ENCODE measurements at places on chromosomes 4 and X. TPM values are rescaled to one million over a fixed set of nuclear protein-coding genes. Genes with fewer than 3 reads are reported as not detected.

DCAF12L1 gene
- total RNA-seq, result not detected

DNA sequence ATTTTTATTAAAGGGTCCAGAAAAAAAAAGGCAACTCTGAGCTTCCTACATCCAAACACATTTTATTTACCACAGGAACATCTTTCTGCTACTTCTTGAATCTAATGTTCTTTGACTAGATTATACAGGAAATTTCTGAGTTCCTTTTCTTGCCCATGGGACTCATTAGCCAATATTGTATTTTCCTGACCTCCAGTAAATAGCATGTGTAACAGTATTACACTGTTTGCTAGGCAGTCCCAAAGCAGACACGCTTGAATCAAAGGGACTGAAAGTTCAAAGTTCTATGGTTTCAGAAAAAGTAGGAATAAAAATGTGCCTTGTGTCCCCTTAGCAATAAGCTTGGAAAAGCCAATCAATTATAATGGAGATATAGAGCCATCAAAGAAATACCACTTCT lies 57.4 kb downstream of the MOSPD2 start:
- no peaks in the 10 kb centered on the region for H3K36me3 ChIP-seq
- no peak for DNase-seq
- H3K4me3 ChIP-seq, result no peak overlapping the region
- peaks cover 2% of the 10 kb centered on the region for H3K27me3 ChIP-seq

DNA sequence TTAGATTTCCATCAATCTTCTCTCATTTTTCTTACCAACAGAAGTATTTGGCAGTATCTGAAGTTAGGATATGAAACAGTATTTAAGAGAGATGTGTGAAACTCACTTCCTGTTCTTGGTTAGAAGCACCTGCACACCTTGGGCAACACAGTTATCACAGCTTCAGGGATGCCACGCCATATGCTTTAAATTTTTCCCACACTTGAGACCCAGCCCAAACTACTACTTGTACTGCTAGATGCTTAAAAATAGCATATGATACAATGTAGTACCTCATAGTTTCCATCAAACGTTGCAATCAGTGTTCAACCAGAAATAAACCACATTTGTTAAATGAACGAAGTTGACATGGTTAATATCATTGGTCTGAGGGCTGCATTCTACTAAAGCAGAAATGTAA lies 725.1 kb upstream of the FRG1 start:
- H3K27me3 ChIP-seq, result no peaks in the 10 kb centered on the region
- no peak overlapping the region for H3K4me3 ChIP-seq
- no peak overlapping the region for H3K27ac ChIP-seq
- peaks cover 4% of the 10 kb centered on the region for H3K36me3 ChIP-seq
- H3K4me1 ChIP-seq, result no peaks in the 10 kb centered on the region
- DNase-seq, result no peak

DNA sequence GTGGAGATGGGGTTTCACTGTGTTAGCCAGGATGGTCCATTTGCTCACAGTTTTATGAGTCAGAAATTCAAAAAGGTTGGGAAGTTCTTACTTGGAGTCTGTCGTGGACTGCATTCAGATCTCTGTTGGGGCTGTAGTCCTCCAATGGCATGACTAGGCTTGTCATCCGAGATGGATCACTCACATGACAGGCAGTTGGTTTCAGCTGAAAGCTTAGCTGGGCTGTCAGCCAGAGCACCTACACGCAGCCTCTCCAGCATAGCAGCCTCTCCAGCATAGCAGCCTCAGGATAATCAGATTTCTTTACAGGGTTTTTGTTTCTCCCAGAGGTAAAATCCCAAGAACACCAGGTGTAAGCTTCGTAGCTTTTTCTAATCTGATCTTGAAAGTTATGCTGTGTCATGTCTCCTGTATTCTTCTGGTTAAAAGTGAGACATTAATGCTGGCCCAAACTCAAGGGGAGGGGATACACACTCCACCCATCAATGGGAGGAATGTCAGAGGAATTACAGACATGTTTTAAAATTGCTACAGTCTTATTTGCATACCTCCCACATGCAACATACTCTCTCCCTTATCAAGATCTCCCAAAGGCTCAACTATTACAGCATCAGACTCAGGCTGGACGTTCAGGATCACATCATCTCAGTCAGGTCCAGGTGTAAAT lies 31.6 kb upstream of the SOD3 start:
- no peak for DNase-seq
- H3K27me3 ChIP-seq, result peaks cover 2% of the 10 kb centered on the region
- no peaks in the 10 kb centered on the region for H3K36me3 ChIP-seq
- no peaks in the 10 kb centered on the region for H3K4me1 ChIP-seq
- no peak overlapping the region for H3K4me3 ChIP-seq
- no peak overlapping the region for H3K27ac ChIP-seq

- H3K27ac ChIP-seq, result no peak overlapping the region
- DNase-seq, result no peak
- no peaks in the 10 kb centered on the region for H3K4me1 ChIP-seq
- H3K36me3 ChIP-seq, result no peaks in the 10 kb centered on the region
These were observed 2.1 kb downstream of the SLC6A8 start for GRCh38 chrX:153689654-153690465.

Measured in naive thymus-derived CD8-positive, alpha-beta T cell (primary cell).